ENCODE measurements at places on chromosomes 4 and X. TPM values are rescaled to one million over a fixed set of nuclear protein-coding genes. Genes with fewer than 3 reads are reported as not detected.

ABLIM2 gene
- 1.8 TPM for polyA plus RNA-seq

DNA sequence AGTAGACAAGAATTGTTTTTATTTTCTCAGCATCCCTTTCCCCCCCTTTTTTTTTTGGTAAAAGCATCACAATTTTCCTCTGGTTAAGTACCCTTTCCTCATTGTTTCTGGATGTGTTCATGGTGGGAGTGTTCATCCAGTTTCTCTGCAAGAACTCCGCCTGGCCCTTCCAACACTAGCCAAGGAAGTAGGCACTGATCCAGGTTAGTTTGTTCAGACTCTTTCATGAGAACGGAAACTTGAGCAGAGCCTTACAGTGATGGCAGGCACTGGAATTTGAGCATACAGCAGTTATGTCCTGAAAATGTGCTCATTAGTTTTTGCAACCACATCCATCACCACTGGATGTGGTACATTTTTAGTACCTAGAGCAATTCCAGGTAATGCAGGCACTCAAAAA lies 336.1 kb upstream of the BOD1L1 start:
- no peak for DNase-seq

DNA sequence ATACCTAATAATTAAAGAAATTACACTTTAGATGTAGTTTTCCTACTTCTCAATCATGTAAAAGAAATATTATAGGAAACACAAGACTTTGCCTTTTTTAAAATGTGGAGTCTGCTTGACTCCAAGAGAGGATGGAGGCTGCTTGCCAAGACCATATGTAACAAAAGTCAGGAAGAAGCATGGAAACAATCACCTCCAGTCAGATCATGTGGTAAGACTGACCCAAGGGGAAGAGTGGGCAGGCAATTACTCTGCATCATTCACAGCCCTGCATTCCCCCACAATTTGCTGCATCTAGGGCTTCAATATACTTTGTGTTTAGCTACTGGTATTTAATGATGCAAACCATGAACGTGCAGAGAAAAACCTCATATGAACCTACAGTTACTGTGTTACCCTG lies 78.0 kb upstream of the RXFP1 start:
- DNase-seq = no peak

DNA sequence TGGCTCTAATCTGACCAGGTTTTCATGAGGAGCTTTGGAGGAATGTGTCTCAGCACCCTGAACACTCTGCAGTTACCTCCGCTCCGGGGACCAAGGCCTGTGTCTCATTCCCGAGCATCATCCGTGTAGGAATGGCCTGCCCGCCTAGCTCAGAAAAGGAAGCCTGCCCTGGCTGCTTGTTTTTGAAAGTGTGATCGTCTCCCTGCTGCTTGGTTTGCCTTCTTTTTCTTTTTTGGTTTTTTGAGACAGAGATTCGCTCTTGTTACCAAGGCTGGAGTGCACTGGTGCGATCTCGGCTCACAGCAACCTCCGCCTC lies 73.3 kb downstream of the CRLF2 start:
- DNase-seq = no peak

- no peak for DNase-seq
Measured at GRCh38 chr4:15976456-15977447, 13.8 kb upstream of the FGFBP2 start.
